ENCODE measurements at places on chromosomes 6 and 20. TPM values are rescaled to one million over a fixed set of nuclear protein-coding genes. Genes with fewer than 3 reads are reported as not detected.

Gene BEND6
- 25.1 TPM for polyA plus RNA-seq

Gene GPSM3
- 6.8 TPM for polyA plus RNA-seq

Gene NKX2-4
- not detected for polyA plus RNA-seq

Gene GPR6
- not detected for polyA plus RNA-seq

DNA sequence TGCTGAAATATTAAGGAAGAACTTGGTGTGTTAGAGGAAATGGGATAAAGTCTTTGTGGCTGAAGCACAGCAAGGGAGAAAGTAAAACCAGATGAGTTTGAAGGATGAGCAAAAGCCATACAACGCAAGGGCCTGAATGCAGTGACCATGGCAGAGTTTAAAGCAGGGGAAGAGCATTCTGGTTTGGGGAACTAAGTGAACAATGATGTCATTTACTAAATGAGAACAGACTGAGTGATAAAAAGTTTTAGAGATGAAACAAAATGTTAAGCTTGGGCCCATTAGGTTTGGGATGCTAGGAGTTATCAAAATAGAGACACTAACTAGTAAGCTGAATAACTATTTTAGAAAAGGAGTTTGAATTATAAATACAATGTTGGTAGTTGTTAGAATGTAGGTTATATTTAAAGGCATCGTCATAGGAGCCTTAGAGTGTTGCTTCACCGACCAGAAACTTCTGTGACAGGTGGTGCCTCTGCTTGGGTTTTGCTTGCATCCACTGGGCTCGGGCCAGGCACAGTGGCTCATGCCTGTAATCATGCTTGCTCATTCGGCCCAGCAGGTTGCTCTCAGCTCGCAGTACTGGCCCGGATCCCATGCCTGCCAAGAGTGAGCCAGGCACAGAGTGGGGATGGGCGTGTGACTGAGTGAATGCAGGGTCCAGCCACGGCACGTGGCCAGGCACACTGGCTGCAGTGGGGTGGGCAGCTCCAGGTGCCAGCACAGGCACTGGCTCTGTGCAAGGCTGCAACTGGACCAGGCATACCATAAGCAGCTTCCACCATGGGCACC, 37.4 kb upstream of the OPRM1 start:
- no peaks in the 10 kb centered on the region for H3K4me1 ChIP-seq
- no peaks in the 10 kb centered on the region for H3K27me3 ChIP-seq
- DNase-seq: no peak
- H3K4me3 ChIP-seq: no peak overlapping the region
- no peaks in the 10 kb centered on the region for H3K36me3 ChIP-seq

DNA sequence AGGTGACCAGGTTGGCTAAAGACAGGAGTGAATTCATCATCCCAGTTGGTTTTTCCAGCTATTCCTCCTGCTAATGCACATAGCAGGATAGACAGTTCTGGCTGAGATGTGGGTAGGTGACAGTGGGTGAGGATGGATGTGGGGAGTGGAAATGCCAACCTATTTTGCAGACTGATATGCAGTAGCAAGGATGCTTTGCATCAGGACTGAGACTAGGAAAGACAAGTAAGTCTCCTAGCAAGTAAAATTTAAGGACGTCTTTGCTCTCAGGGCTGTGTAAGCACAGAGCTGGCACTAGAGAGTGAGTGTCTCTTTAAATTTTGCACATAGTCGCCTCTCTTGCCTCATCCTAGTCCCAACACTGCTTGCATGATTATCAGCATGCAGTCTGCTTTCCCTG, 368.1 kb upstream of the PLCB4 start:
- no peak for DNase-seq
- H3K4me1 ChIP-seq: no peaks in the 10 kb centered on the region
- H3K4me3 ChIP-seq: no peak overlapping the region
- no peaks in the 10 kb centered on the region for H3K36me3 ChIP-seq
- H3K27me3 ChIP-seq: no peaks in the 10 kb centered on the region

DNA sequence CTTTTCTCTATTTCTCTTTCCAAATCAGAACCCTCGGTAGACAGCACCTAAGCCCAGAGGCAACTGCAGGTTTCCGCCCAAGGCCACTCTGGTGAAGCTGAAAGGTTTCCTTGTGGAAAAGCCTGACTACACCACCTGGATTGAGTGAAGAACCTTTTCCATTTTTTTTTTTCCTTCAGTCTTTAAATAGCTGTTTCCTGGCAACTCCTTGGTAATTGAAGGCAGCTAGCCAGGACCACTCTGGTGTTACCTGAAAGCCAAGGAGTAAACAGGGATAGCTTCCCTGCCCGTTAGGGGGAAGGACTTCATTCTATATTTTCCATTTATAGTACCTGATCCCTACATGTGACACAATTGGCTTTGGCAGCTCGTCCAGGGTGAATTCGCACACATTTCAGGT, 1238.4 kb downstream of the GRIK2 start:
- no peak overlapping the region for H3K4me3 ChIP-seq
- no peaks in the 10 kb centered on the region for H3K27me3 ChIP-seq
- no peaks in the 10 kb centered on the region for H3K4me1 ChIP-seq

DNA sequence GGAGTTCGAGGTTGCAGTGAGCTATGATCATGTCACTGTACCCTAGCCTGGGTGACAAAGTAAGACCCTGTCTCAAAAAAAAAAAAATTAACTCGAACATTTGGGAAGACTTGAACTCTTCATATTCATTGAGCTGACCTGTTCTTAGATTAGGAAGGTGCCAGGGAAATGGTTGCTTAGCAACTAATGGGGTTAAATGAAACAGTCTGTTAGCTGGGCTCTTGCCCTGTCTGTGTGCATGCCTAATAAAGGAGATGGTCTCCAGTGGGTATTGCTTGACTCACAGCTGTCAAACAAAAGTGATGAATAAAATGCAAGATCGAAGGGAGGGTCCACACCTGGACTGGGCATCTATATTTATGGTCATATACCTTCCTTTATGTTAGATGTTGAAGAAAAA, 101.8 kb downstream of the KLHL32 start:
- H3K4me1 ChIP-seq: no peaks in the 10 kb centered on the region
- 0 out of 2 replicates have a peak, but pooled peaks cover 8% of the 10 kb centered on the region for H3K27me3 ChIP-seq
- DNase-seq: no peak
- H3K4me3 ChIP-seq: no peak overlapping the region

DNA sequence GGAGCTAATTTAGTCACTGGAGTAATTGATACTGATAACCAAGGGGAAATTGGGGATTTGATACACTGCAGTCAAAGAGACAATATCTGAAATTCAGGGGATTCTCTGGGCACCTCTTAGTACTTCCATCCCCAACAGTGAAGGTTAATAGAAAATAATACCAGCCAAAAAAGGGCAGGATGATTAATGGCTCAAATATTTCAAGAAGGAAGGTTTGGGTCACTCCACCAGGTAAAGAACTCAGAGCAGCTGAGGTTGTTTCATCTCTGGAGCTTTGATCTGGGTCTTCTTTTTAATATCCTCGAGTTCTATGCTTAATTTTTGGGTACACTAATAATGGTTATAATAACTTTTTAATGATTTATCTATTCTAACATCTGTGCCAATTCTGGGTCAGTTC, 70.8 kb downstream of the CDKAL1 start:
- no peaks in the 10 kb centered on the region for H3K36me3 ChIP-seq
- no peak overlapping the region for H3K4me3 ChIP-seq
- H3K4me1 ChIP-seq: no peaks in the 10 kb centered on the region
- no peak for DNase-seq

DNA sequence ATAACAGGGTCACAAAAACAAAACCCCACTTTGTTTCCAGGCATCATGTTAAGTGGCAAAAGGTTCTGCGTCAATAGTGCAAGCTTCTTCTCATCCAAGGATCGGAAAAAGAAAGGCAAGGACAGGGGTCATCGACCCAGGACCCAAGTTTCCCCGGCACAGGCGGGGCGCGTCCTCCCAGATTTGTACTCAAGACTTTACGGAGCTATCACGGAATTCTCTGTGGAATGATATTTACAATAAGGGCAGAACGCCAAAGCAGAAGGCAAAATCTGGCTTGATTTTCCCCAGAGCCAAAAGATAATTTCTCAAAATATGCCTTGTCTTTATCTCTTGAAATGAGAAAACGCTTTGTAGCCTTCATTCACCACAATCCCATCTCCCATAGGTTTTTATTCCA, 25.5 kb downstream of the PDE10A start:
- H3K36me3 ChIP-seq: no peaks in the 10 kb centered on the region
- no peak overlapping the region for H3K4me3 ChIP-seq
- no peaks in the 10 kb centered on the region for H3K4me1 ChIP-seq
- H3K27me3 ChIP-seq: no peaks in the 10 kb centered on the region
- H3K27ac ChIP-seq: no peak overlapping the region
- no peak for DNase-seq

Data from GM23248 (cell line).